ENCODE measurements at places on chromosomes 12 and 14.

GRCh38 chr12:103905730-103906349 lies 24.4 kb upstream of the HSP90B1 start:
- no peak for DNase-seq

GRCh38 chr14:100060760-100061159 lies 4.5 kb upstream of the EVL start:
- DNase-seq, result no peak

GRCh38 chr12:59973515-59973914 lies 377.7 kb downstream of the SLC16A7 start:
- DNase-seq, result no peak

- DNase-seq, result no peak
Measured at GRCh38 chr12:104959335-104959841, 1.3 kb upstream of the SLC41A2 start.

DNA sequence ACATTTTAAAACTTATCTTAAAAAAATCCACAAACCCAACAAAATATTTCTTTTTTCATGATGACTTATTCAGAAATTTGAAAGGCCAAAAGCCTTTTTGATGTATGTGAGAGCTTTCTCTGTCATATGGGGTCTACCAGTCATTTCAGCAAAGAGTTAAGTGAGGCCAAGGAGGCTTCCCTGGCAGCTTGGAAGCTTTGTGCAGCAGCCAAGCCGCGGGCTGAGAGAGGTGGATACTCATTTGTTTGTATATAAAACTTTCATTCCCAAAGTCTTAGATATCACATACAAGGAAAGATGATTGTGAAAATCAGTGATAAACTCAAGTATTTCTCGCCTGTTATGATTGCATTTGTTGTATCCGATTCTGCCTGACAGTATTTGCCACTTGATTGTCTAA lies 48.5 kb upstream of the RNU6-8 start:
- DNase-seq, result no peak

DNA sequence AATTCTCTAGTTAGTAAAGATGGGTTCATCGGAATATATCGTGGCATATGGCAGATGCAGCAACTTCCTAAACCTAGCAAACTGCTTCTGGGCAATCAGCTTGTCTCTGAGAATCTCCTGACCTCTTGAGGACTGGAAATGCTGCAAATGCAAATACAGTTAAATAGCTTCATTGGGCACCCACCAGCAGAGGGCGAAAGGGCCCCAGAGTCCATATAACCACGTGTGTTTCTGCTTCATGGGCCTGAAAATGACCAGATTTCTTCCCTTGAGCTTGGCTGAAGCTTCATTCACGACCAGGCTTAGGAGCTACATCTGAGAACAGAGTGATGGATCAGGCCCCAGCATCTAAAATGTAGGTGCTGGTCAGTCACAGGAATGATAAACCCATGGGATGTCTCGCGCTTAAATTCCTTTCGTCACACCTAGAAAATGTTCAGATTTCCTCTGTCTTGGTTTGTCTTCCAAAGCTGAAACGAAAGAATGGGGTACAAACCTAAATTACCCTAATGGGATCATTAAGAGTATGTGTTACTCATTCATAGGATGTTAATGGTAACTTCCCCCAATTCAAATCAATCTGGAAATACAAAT lies 1482.5 kb upstream of the TMEM132C start:
- DNase-seq, result no peak

DNA sequence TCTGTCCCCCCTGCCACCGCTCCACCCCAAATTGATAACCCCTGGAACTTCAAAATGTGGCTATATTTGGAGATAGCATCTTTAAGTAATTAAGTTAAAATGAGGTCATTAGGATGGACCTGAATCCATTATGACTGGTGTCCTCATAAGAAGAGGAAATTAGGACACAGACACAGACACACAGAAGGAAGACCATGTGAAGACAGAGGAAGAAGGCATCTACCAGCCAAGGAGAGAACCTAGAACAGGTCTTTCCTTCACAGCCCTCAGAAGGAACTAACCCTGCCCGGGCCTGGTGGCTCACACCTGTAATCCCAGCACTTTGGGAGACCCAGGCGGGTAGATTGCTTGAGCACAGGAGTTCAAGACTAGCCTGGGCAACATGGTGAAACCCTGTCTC lies 3.6 kb upstream of the HRK start:
- DNase-seq, result no peak

- no peak for DNase-seq
Measured at GRCh38 chr12:78004249-78005093, 173.8 kb downstream of the NAV3 start.

DNA sequence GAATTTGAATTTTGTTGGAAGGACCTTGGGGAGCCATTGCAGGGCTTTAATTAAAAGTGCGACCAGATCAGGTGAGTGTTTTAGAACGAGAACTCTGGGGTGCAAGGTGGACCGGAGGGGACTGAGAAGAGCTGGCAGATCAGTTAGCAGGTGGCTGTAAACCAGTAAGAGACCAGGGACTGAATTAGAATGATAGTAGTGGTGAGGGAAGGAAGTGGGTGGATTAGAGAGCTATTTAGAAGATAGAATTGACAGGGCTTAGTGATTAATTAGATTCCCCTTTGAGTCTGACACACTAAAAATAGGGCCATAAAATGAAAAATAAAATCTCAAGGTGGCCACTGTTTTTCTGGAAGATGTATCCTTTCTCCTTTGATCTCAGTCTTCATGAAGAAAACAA lies 44.8 kb downstream of the PLXNC1 start:
- DNase-seq, result no peak

GRCh38 chr12:64459394-64459891 lies 7.5 kb downstream of the TBK1 start:
- no peak for DNase-seq

DNA sequence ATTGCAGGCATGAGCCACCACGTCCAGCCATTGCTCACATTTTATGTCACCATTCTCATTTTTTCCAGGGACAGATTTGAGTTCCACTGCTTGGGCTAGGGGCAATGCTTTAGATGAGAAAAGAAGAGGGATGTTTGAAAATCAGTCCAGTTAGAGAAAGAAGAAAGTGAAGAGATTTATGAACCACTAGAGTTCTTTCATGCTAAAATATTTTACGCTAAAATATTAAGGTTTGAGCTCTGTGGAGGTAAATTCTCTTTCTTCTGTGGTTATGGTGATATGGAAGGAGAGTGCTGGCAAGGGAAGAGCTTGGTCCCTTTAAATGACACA lies 21.5 kb downstream of the CFL2 start:
- no peak for DNase-seq

GRCh38 chr12:4910502-4911315 lies 1.0 kb downstream of the KCNA1 start:
- DNase-seq, result no peak

GRCh38 chr12:5485454-5485853 lies 53.5 kb downstream of the NTF3 start:
- no peak for DNase-seq

GRCh38 chr12:4036671-4037271 lies 163.6 kb upstream of the PARP11 start:
- DNase-seq, result no peak

GRCh38 chr14:32128703-32129102 lies 51.6 kb downstream of the ARHGAP5 start:
- DNase-seq, result no peak

DNA sequence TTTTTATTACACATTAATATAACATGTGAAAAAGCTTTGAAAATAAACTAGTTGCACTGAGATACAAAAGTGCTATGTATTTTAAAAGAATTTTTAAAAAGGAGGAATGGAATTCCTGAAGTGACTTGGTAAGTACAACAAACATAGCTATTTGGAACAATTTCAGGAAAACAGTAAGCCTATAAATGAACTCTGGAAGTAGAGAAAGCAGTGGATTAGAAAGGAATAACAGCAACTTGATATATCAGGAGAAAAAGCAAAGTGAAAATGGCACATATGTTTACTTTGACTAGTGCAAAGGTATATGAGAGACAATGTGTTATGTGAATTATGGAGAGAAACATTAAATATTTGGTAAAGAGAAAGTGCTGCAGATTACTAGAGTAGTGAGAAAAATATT lies 811.7 kb downstream of the C12orf50 start:
- DNase-seq, result no peak

GRCh38 chr12:107226126-107226525 lies 132.8 kb upstream of the CRY1 start:
- no peak for DNase-seq

GRCh38 chr12:70576341-70577282 lies 60.6 kb downstream of the PTPRB start:
- DNase-seq, result no peak

DNA sequence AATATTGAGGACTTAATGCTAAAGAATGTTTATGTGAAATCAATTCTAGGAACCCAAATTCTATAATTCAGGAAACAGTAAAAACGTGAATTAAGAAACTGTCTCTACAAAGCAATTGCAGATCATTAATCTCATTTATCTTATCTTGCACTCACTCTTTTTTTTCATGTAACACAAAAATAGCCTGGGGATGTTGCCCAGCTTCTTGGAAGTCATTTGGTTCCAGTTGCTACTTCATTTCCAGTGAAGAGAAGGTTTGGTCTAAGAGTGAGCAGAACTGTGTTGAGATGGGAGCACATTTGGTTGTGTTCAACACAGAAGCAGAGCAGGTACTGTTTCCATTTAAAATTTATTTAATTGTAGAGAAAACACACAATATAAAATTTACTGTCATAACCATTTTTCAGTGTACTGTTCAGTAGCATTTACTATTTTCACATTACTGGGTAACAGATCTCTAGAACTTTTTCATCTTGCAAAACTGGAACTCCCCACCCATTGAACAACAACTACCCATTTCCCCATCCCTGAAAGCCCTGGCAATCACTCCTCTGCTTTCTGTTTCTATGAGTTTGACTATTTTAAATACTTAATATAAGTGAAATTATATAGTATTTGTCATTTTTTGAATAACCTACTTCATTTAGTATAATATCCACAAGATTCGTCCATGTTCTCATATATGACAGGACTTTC lies 9.7 kb downstream of the CLEC6A start:
- DNase-seq, result no peak

GRCh38 chr14:68157971-68158371 lies 338.4 kb downstream of the RAD51B start:
- no peak for DNase-seq

DNA sequence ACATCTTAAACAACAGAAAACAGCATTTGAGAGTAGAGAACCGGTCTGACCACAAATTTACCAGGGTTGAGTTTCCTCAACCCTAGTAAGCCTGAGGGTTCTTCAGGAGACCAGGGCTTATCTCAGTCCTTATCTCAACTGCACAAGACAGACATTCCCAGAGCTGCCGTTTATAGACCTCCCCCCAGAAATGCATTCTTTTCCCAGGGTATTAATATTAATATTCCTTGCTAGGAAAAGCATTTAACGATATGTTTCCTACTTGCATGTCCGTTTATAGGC lies 12.3 kb downstream of the TMEM117 start:
- no peak for DNase-seq

- no peak for DNase-seq
Measured at GRCh38 chr12:119659289-119659897, 8.5 kb upstream of the PRKAB1 start.

DNA sequence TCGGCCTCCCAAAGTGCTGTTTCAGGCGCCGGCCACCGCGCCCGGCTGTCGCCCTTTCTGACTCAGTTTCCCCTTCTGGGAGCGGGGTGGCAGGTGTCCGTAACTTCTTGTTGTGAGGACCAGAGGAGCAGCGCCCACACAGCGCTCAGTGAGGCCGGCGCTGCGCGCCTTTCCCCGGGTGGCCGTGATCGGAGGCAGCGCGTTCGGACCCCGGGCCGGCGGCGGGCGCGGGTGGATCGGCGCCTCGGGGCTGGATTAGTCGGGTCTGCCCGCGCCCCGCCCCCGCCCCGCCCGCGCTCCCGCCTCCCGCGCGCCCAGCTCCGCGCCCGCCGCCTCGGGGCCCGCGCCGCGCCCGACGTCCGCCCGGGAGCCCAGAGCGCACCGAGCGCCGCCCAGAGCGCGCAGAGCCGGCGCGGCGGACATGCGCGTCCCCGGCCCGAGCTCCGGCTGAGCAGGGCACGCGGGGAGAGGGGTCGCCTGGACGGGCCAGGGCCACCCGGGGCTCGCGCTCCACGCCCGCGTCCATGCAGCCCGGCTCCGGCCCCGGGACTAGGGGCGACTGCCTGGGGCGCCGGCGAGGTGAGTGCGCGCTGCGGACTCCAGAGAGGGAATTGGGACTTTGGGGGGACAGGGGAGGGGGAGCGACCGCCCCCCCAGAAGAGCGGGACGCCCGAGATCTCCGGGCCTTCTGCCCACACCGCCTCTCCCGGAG lies 50.6 kb downstream of the LRCOL1 start:
- no peak for DNase-seq

GRCh38 chr14:59316151-59316830 lies 127.8 kb downstream of the DAAM1 start:
- DNase-seq, result no peak

DNA sequence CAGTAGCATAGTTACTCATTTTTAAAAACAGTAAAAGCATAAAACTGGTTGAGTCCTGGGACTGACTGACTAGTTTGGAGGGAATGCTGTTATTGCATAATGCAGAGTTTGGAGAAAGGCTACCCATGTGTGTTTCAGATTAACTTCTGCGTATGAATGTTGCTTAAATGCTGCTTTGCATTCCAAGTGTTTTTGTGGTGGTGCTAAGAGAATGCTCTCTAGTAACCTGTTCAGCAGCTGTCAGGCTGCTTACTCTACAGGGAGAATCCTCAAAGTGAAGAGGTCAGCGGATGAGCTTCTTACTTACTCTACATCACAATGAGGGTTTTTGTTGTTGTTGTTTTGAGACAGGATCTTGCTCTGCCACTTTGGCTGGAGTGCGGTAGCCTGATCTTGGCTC lies 4.3 kb downstream of the DLST start:
- no peak for DNase-seq

- DNase-seq, result no peak
Measured at GRCh38 chr12:4679711-4680110, 30.8 kb downstream of the NDUFA9 start.

- DNase-seq, result no peak
Measured at GRCh38 chr12:105744371-105745058, 394.2 kb downstream of the NUAK1 start.

- no peak for DNase-seq
Measured at GRCh38 chr14:44271637-44272036, 235.4 kb downstream of the FSCB start.

GRCh38 chr14:51006324-51006723 lies 62.0 kb upstream of the PYGL start:
- no peak for DNase-seq

DNA sequence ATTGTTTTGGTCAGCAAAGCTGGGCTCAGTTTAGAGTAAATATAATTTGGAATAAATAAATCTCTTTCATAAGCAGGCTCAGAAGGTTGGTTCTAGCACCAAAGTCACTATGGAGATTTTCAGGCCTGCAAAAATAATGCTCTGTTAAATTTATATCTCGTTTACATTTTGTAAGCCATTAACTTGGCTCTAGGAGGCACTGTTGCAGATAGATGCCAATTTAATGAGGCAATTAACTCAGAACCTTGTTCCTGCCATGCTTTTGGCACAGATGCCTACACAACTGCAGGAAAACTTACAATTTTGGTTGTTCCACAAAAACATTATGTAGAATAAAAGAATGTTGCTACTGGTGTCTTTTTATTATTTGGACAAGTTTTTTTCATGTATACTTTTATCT lies 428.1 kb downstream of the FLRT2 start:
- DNase-seq, result no peak

- no peak for DNase-seq
Measured at GRCh38 chr12:93536766-93537488, 35.5 kb upstream of the SOCS2 start.

Data from stimulated activated CD8-positive, alpha-beta memory T cell treated with anti-CD3 and anti-CD28 coated beads, Interleukin-4, amount 100 ng/mL, for 1 hour (primary cell).